ENCODE measurements at places on chromosomes 1 and 21. TPM values are rescaled to one million over a fixed set of nuclear protein-coding genes. Genes with fewer than 3 reads are reported as not detected.

DNA sequence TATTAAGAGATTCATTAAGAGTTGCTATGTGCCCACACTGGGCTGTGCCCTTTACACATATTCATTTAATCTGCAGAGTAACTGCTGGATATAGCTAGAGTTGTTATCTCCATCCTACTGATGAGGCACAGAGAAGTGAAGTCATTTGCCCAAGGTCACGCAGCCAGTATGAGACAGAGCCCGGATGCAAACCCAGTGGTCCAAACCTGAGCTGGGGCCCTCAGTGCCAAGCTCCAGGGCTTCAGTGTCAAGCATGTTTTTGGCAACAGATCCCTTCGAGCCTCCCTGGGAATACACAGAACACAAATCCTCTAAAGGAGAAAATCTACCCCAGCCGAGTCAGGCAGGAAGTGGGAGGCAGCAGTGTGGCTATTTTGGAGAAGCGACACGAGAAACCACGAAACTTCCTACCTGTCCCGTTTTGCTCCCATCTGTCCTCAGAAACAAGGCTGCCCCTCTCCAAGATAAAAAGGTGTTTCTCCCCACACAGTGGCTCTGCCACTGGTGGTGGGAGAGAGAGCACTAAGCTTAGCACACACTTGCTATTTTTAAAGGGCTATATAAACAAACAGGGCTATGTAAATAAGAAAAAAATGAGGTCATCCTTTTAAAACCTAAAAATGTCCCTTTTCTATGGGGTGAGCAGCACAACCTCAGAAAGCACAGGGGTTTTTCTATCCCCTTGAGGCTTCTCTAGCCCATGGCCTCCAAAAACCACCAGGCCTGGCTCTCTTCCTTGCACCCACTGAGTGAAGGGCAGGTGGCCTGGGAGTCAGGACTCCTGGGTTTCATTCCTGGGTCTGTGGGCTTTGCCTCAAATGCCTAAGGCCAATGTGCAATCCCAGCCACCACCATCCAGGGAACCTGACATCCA lies 138.6 kb upstream of the EDN2 start:
- H3K36me3 ChIP-seq: peaks cover 9% of the 10 kb centered on the region
- H3K27ac ChIP-seq: peak overlapping the region; percentile 51
- H3K27me3 ChIP-seq: no peaks in the 10 kb centered on the region
- H3K4me1 ChIP-seq: peaks cover 40% of the 10 kb centered on the region

DNA sequence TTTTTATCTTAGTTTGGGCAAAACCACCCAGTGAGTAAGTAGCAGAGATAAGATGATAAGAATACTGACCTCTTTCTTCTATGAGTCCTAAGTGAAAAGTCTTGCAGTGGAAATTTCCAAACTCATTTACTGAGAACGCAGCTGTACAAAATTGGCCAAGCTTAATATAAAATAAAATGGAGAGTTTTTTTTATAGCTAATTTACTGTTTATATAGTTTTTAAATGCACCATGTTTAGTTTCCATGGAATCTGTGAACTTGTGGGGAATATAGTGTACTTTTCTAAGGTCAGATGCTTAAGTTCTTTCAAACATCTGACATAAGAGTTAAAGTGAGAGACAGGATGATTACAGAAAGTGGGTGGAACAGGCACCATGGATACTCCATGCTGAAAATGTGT lies 833.5 kb downstream of the ADGRL2 start:
- H3K27ac ChIP-seq: no peak overlapping the region
- no peaks in the 10 kb centered on the region for H3K4me1 ChIP-seq
- no peaks in the 10 kb centered on the region for H3K27me3 ChIP-seq
- H3K4me3 ChIP-seq: no peak overlapping the region
- no peaks in the 10 kb centered on the region for H3K36me3 ChIP-seq
- DNase-seq: no peak

- no peak overlapping the region for H3K4me3 ChIP-seq
- peaks cover 3% of the 10 kb centered on the region for H3K27me3 ChIP-seq
- peaks cover 4% of the 10 kb centered on the region for H3K36me3 ChIP-seq
- H3K4me1 ChIP-seq: no peaks in the 10 kb centered on the region
- no peak overlapping the region for H3K27ac ChIP-seq
- no peak for DNase-seq
Measured at GRCh38 chr21:44497703-44498126, 42.3 kb downstream of the KRTAP10-1 start.

DNA sequence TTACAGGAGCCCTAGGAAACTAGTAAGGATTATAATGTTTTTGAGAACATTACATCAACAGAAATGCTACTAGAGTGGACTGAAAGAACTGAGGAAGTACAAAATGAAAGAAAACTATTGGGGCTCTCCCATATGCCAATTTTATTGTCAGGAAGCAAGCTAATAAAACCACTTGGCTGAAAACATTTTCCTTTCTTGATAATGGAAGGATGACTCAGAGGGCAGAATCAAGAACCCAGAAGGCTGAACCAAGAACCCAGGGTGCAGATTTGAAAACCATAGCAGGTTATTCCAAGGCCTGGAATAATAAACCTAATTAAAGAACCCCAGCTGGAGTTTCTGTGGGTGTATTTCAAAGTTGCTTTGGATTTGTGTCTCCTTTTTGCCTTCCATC lies 70.7 kb downstream of the RPE65 start:
- no peak overlapping the region for H3K27ac ChIP-seq
- H3K36me3 ChIP-seq: no peaks in the 10 kb centered on the region

Gene SPATA21
- not detected for total RNA-seq

- peaks cover 6% of the 10 kb centered on the region for H3K4me1 ChIP-seq
- no peak overlapping the region for H3K4me3 ChIP-seq
- no peak overlapping the region for H3K27ac ChIP-seq
- peaks cover 3% of the 10 kb centered on the region for H3K27me3 ChIP-seq
Measured at GRCh38 chr1:42914092-42914627, 44.5 kb downstream of the SLC2A1 start.

DNA sequence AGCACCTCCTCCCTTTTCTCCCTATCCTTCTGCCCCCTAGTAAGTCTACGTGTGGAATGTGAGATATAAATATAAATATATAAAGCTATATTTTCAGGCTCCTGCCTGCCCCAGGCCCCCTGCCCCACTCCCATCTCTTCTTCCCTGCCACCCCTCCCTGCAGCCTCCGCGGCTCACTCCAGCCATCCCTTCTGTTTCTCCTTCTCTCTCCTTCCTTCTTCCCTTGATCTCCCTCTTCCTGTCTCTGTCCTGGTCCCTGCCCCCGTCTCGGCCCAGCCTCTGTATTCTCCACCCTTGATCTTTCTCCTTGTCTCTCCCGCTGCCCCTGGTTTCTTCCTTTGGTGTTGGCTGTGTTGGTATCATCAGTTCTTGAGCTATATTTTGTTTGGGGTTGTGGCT lies 23.2 kb downstream of the DMBX1 start:
- no peak overlapping the region for H3K4me3 ChIP-seq
- H3K27me3 ChIP-seq: peaks cover 15% of the 10 kb centered on the region
- no peak overlapping the region for H3K27ac ChIP-seq
- H3K4me1 ChIP-seq: no peaks in the 10 kb centered on the region

- peaks cover 37% of the 10 kb centered on the region for H3K36me3 ChIP-seq
- no peaks in the 10 kb centered on the region for H3K27me3 ChIP-seq
- H3K4me1 ChIP-seq: peaks cover 76% of the 10 kb centered on the region
- H3K27ac ChIP-seq: peak overlapping the region; percentile 99
- H3K4me3 ChIP-seq: peak overlapping the region; percentile 91
Measured at GRCh38 chr1:201020040-201020591, 3.4 kb downstream of the KIF21B start.

DNA sequence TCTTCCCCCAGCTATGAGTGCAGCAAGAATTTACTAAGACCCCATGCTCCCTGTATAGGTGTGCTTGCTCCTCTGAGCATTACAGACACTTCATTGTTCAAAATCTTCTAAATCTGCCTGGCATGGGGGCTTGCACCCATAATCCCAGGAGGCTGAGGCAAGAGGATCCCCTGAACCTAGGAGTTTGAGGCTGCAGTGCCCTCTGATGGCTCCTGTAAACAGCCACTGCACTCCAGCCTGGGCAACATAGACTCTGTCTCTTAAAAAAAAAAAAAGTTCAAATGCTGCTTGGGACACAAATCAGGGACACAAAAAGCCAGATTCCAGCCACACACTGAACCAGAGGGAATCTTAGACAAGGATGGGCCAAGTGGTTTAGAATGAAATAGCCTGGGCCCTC lies 3.4 kb upstream of the ACOT7 start:
- H3K4me3 ChIP-seq: no peak overlapping the region
- peak overlapping the region; percentile 14 for H3K27ac ChIP-seq
- peaks cover 6% of the 10 kb centered on the region for H3K36me3 ChIP-seq
- H3K4me1 ChIP-seq: peaks cover 29% of the 10 kb centered on the region
- DNase-seq: peak; percentile 27
- H3K27me3 ChIP-seq: peaks cover 5% of the 10 kb centered on the region

GRCh38 chr1:62364721-62365120 lies 45.5 kb upstream of the KANK4 start:
- no peak for DNase-seq
- no peaks in the 10 kb centered on the region for H3K4me1 ChIP-seq
- no peak overlapping the region for H3K4me3 ChIP-seq
- no peaks in the 10 kb centered on the region for H3K36me3 ChIP-seq

Gene DISP3
- total RNA-seq: 0.92 TPM

- no peak overlapping the region for H3K27ac ChIP-seq
- H3K27me3 ChIP-seq: no peaks in the 10 kb centered on the region
- H3K4me1 ChIP-seq: no peaks in the 10 kb centered on the region
- no peaks in the 10 kb centered on the region for H3K36me3 ChIP-seq
- no peak for DNase-seq
Measured at GRCh38 chr1:222257027-222257426, 290.9 kb downstream of the HHIPL2 start.

- DNase-seq: no peak
- peaks cover 11% of the 10 kb centered on the region for H3K4me1 ChIP-seq
- H3K4me3 ChIP-seq: no peak overlapping the region
- H3K36me3 ChIP-seq: no peaks in the 10 kb centered on the region
- peaks cover 35% of the 10 kb centered on the region for H3K27me3 ChIP-seq
Measured at GRCh38 chr1:41378999-41379737, 17.9 kb downstream of the FOXO6 start.

DNA sequence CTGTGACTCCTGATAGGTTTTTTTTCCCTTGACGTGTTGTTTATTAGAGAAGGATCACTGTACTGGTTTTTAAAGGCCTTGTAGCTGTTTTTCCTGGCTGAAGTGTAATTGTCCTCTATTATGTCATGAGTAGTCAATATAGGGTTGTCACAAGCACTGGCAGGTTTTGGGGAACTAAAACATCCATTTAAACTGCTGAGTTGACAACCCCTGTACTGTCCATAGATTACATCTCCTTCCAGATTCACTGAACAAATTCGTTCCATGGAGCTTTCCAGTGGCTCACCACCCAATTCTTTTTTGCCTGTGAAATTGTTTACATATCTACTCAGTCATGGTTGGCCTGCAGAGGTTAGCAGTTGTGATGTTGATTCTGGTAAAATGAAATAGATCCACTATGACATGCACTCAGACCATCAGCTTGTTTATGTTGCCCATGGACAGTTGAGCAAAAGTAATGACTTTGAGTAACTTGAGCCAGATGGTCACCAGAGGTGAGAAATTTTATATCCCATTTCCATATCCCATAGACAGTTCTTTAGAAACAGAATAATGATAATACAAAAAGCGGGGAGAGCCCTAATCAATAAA lies 59.9 kb upstream of the QSOX1 start:
- H3K27ac ChIP-seq: no peak overlapping the region
- DNase-seq: no peak
- H3K4me3 ChIP-seq: no peak overlapping the region

GRCh38 chr1:9289090-9289534 lies 3.6 kb upstream of the SPSB1 start:
- no peak overlapping the region for H3K27ac ChIP-seq
- peak; percentile 87 for DNase-seq
- peaks cover 37% of the 10 kb centered on the region for H3K4me1 ChIP-seq
- no peak overlapping the region for H3K4me3 ChIP-seq

GRCh38 chr1:27554293-27554692 lies 49.7 kb downstream of the AHDC1 start:
- H3K27me3 ChIP-seq: no peaks in the 10 kb centered on the region
- H3K36me3 ChIP-seq: peaks cover 8% of the 10 kb centered on the region
- H3K27ac ChIP-seq: peak overlapping the region; percentile 79
- peaks cover 38% of the 10 kb centered on the region for H3K4me1 ChIP-seq
- H3K4me3 ChIP-seq: no peak overlapping the region

DNA sequence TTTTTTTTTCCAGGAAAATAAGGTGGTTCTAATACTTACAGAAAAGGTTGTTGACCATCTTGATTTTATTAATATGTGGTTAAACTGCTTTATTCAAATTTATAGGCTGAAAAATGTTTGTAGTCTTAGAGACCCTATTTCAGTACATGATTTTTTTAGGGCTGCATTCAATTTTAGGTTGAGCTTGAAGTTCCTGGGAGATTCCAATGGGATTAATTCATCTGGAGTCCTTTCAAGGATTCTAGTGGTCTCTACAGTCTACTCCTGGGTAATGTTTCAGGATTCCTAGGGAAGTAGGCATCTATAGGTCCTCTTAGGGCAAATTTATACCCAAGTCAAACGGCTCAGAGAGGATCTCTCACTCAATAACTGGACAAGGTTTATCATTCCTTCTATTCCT lies 126.7 kb downstream of the HMCN1 start:
- H3K4me1 ChIP-seq: no peaks in the 10 kb centered on the region
- H3K4me3 ChIP-seq: no peak overlapping the region

DNA sequence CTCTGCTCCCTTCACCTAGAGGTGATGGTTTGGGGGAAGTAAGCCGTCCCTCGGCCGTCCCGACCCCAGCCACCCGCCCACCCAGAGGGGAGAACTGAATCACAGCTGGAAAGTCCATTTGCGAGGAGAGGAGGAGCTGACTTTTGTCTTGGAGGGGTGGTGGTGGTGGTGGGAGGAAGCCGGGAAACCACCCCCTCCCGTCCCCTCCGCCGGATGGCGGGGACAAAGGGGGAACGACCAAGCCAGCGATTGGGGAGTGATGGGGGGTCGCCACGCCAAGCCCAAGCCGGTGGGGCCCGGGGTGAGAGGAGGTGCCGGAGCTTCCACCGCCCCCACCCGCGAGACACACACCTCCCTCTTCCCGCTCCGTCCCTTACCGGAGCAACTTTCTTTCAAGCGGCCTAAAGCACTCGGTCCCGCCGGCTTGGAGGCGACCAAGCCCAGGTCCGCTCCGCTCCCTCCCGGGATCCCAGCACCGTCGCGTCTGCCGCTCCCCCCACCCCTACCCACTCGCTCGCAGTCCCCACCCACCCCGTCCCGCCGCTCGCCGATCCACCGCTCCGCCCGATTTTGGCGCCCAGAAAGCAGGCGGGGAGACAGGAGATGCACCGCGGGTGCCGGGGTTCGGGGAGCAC lies 540 bp downstream of the ARHGEF2 start:
- H3K36me3 ChIP-seq: peaks cover 47% of the 10 kb centered on the region
- peak overlapping the region; percentile 87 for H3K27ac ChIP-seq
- peak overlapping the region; percentile 99 for H3K4me3 ChIP-seq
- H3K4me1 ChIP-seq: peaks cover 70% of the 10 kb centered on the region
- H3K27me3 ChIP-seq: no peaks in the 10 kb centered on the region

GRCh38 chr1:199010492-199010891 lies 371.7 kb downstream of the PTPRC start:
- DNase-seq: no peak
- H3K36me3 ChIP-seq: peaks cover 20% of the 10 kb centered on the region
- H3K27ac ChIP-seq: peak overlapping the region; percentile 54
- H3K27me3 ChIP-seq: no peaks in the 10 kb centered on the region
- H3K4me1 ChIP-seq: peaks cover 48% of the 10 kb centered on the region

Measured in activated CD4-positive, alpha-beta T cell treated with anti-CD3 and anti-CD28 coated beads, Interleukin-2, amount 10 ng/mL, durations not matched to agents 7 days and 5 days (primary cell).